ENCODE measurements at places on chromosomes 3 and 15. TPM values are rescaled to one million over a fixed set of nuclear protein-coding genes. Genes with fewer than 3 reads are reported as not detected.

DNA sequence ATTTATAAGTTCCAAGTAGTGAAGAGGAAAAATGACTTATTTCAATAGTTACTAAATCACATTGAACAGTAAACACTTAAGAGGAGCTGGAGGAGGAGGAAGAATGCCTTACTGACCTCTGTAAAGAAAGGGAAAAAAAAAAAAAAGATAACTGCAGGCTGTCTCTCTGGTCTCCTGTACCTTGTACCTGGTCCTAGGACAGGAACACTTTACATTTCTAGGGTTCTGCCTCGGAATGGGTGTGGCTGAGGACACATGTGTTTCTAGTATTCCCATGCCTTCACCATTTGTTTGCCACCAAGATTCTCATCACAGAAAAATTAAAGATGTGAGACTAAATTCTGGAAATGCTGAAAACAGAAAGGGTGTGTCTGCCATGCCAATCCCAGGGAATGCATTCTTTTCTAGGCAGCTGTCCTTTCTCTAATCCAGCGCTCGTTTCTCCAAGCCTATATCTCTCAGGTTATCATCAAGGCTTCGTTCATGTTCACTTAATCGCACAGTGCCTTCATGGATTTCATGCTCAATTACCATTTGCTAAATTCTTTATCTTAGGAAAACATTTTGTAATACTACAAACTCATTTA lies 1208.3 kb downstream of the OTOL1 start:
- DNase-seq = no peak

DNA sequence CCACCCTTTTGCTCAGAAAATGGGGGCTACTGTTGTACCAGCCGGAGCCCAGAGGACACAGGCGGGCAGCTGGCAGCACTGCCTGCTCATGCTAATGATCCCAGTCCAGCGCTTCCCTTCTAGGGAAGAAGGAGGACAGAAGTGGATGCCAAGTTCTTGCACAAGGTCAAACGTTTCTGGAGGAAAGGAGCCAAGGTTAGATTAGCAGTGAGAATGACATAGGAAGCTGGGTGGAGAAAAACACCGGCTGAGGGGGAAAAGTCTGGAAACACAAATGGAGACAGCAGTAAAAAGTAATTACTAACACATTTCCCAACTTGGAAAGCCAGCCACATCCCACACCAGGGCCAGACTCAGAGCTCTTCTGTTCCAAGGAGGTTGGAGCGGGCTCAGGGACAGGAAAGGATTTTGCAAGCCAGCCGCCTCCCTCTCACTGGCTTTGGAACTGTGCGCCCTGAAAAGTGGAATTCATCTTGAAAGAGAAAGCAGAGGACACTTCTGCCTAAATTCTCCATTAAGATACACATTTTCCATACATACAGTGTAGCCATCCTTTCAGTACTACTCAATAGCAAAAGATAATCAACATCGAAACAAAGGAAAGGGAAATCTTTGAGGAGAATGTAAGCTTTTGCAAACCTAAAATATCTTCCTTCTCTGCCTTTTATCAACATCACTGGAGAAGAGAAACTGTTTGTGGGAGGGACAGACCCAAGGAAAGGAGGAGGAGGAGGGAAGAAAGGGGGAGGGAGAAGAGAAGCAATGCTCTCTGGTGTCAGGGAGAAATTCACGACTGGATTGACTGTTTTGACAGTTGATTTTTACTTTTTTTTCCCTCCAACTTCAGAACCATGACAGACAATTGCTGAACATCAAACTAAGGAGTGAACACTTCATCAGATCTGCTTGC lies 133.6 kb downstream of the CD47 start:
- peak; percentile 59 for DNase-seq

RARRES1 gene
- 3.4 TPM for total RNA-seq

- DNase-seq = no peak
Measured at GRCh38 chr3:194375473-194376240, 6.1 kb upstream of the LRRC15 start.

- no peak for DNase-seq
Measured at GRCh38 chr15:100803171-100803440, 76.5 kb upstream of the ALDH1A3 start.

- no peak for DNase-seq
Measured at GRCh38 chr15:74680456-74680855, 15.4 kb downstream of the EDC3 start.

DNA sequence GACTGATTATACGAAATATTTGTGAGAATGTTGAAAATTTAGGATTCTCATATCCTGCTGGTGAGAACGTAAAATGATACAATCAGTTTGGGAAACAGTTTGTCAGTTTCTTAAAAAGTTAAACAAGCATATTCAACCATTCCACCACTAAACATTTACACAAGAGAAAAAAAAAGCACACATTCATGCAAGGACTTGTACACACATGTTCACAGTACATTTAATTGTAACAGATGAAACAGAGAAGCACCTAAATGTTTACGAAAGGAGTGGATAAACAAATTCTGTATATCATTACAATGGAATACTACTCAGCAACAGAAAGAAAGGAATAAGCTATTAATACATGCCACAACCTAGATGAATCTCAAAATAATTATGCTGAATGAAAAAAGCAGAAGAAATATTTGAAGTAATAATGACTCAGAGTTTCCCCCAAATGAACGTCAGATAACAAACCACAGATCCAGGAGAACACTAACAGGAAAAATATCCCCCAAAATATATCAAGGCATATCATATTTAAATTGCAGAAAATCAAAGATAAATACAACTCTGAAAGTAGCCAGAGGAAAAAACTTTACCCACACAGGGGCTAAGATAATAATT lies 14.3 kb downstream of the ANKRD28 start:
- DNase-seq = no peak

MPI gene
- total RNA-seq = 176 TPM

GRCh38 chr15:81323559-81323943 lies 390 bp downstream of the STARD5 start:
- no peak for DNase-seq

RTP1 gene
- total RNA-seq = not detected

PLA2G4D gene
- not detected for total RNA-seq

- peak; percentile 31 for DNase-seq
Measured at GRCh38 chr3:72492240-72492639, 356.0 kb downstream of the SHQ1 start.

DNA sequence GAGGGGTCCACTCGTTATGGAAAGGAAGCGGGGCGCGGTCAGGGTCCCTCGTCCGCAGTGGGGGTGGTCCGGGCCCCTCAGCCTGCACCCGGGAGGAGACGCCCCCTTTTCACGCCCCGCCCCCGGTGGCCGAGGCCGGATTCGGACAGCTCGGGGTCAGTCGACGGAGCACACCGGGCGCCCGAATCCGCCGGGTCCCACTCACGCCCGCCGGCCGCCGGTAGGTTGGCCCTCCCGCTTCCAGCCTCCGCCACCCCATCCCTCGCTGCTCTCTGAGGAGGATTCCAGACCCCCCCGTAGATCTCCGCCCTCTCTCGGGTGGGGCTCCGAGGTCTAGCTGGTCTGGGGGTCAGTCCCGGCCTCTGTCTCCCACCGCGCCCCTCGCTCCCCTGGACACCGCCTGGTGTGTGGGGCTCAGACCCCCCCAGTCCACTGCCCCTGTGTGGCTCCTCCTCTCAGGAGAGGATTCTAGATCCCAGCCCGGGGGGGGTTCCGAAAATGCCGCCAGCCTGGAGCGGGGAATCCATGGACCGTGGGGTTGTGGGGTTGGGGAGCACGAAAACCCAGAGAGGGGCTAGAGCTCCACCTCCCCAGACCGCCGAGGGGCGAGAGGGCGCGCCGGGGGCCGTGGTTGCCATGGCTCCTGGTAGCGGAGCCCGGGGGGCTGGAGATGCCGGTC lies 725 bp downstream of the CHL1 start:
- DNase-seq = no peak

- DNase-seq = no peak
Measured at GRCh38 chr3:16883057-16883722, 1.6 kb upstream of the PLCL2 start.

DNA sequence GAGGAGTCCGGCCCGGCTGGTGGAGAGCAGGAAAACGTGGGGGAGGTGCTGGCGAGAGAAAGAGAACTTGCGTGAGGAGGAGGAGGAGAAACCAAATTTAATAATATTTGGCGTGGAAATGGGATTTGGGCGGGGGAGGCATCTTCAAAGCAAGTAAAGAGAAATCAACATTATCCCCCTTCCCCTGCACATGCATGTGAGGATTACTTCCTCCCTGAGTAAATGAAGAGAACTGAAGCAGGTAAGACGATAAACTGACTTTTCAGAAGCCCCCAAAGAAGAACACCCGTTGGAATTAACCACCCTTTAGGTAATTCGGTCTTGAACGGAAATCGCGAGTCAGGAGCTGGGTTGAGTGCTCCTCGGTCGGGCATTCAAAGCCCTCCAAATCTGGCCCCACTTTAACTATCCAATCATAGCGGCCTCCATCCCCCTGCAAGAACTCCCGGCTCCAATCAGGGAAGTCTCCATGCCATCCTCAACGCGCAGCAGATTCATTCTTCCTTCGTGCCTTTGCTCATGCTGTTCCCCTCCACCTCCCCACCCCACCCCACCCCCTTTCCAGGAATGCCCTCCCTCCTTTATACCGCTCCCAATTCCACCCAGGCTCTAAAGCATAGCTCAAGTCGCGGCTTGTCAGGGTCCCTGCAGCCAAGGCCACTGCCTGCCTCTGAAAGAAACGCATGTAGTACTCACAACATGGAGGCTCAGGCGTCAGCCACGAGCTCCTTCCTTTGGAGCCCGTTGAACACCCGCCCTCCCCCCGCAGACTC lies 545 bp upstream of the RFX7 start:
- peak; percentile 38 for DNase-seq

DNA sequence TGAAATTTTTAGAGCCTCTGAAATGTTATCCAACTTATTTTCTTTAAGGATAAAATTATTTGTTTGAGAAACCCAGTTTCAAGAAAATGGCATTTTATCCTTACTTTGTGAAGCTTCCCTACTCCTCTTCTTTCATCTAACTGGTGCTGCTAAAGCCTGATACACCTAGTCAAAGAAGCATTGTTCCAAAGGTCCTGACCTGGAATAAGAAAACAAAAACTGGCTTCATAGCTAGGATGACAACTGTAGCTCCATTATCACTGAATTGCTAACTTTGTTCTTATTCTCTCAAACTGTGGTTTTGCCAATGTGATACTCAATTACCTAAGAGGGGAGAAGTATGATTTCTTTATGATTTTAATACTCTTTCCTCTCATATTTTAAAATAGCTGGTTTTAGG lies 27.6 kb upstream of the ATP2C1 start:
- no peak for DNase-seq

DNA sequence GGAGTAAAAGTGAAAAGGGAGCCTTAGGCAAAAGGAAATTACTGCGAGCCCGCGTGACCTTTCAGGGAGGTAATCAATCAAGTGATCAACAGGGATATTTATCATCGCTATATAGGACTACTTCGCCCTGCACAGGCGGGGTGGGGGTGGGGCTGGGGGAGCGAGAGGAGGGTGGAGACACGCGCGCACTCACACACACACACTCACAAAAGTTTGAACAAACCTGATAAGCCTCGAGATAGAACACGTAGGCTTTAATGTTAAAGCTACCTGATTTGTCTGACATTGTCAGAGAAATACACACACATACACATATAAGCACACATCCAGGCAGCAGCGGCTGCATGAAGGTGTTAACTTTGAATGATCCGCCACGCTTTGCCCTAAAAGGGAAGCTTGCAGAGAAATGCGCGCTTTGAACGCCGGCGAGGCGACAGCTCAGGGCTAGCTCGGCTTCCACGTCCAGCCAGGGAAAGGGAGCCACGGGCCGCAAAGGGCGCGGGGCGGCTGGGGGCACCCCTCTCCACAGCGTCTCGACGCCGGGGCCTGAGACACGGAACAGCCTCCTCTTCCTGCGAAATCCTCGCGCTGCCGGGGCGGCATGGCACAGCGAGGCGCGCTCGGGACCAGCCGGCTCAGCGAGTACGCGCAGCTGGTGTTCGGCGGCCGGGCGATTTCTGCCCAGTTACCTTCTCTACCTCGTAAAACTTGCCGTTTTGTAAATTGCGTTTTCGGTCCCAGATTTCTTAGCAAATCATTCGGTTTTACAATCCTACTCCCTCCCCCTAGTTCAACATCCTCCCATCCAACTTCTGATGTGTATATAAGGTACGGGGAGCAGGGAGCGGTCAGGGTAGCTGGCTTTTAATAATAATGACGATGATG lies 4.8 kb upstream of the MECOM start:
- peak; percentile 40 for DNase-seq

SLC2A2 gene
- total RNA-seq = not detected

CHDH gene
- total RNA-seq = 68.9 TPM

SERINC4 gene
- total RNA-seq = not detected

DNA sequence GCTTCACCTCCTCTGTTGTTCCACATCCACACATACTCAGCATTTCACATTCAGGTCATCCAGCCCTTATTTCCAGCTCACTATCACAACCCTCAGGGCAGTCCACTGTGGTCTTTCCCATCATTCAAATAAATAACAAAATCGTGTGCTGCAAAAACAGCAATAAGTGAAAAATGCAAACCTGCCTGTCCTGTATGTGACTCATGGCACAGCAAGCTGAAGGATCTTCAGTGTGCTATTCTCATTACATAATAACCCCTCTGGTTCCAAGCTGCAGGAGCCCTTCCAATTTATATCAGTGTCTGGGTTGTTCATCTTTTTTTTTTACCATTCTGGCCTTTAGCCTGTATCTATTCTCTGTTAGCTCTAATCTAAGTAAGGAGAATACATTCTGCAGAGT lies 185.3 kb upstream of the UBE2E2 start:
- no peak for DNase-seq

GRCh38 chr15:57506422-57506821 lies 85.3 kb upstream of the MYZAP start:
- DNase-seq = no peak

DNA sequence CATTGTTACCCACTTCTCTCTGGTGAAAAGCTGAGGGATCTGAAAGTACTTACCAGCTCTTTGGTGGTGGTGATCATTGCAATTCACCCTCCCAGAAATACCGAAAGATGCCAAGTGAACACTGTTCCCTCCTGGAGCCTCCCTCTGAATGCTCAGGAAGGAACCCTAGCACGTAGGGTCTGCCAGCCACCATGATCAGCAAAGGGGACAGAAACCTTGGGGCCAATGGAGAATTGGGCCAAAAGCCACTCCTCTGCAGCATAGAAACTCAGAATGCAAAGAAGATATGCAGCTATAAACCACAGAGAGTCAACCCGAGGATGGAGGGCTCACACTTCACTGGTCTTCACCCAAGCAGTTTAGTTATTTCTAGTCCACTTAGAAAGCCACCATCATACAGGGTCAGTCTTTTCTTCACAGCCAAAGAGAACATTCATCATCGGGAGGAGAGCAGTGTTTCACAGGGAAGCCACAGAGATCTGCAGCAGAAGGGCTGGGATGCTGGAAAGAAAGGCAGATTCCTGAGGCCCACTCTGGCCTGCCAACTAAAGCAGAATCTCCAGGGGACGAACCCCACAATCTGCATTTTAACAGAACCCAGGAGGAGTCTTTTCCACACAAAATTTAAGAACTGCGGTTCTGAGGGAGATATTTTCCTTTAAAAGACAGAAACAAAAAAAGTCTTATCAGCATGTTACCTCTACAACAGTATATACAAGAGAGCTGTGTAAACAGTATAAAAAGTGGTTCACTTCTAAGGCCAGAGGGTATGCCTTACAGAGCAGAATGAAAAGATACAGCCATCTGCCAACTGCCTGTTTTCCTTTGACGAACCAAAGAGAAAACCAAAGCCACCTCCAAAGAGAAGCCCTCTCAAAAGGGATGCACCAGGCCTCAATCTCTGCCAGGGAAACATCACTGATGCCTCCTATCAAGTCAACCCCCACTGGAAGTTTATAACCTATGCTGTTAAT lies 11.3 kb downstream of the TBC1D2B start:
- no peak for DNase-seq
